ENCODE measurements at places on chromosomes 12 and 14. TPM values are rescaled to one million over a fixed set of nuclear protein-coding genes. Genes with fewer than 3 reads are reported as not detected.

DNA sequence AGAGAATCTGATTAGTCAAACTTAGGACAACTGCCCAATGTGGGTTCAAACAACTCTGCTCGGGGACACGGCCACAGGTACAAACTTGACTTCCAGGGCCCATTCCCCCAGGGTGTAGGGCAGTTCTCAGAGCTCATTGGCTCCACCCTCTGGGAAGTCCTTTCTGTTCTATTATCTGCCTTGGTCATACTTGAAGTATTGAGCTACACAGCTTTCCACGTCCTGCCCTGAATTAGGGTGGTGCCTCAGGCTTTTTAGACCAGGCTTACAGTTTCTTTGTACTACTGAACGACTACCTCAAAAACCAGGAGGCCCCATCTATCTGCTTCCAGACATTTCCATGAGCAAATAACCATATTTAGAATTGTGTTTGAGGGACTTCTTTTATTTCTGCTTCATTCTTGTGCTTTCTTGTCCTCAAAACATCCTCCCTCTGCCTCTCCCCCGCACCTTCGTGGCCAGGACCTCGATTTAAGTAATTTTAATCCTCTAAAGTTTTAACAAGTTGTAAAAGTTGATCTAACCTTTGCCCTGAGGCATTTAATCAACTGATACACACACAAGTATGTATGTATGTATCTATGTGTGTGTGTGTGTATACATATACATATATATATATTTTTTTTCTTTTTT, 281.7 kb upstream of the AMIGO2 start:
- DNase-seq, result no peak

DNA sequence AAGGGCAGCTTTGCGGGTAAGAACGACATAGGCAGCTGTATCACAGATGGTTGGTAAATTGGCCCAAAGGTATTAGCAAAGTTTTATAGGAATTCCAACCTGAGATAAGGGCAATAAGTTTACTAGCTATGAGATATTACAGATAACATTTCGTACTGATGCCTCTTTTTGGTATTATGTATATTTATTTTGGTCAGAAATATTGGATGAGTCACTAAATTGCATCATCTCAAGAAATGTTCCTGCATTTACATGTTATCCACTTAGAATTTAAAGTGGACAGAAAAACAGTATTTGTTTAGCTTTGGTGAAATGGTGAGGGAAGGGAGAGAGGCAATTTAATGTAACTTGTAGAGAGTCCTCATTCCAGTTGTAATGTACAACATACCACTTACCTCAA, 65.1 kb upstream of the PZP start:
- DNase-seq, result no peak

GRCh38 chr14:47102472-47102871, 450.9 kb upstream of the RPL10L start:
- DNase-seq, result no peak

GRCh38 chr12:22856178-22856577, 231.2 kb downstream of the ETNK1 start:
- peak; percentile 15 for DNase-seq

GRCh38 chr14:87158283-87158682, 834.7 kb downstream of the GALC start:
- DNase-seq, result no peak

DNA sequence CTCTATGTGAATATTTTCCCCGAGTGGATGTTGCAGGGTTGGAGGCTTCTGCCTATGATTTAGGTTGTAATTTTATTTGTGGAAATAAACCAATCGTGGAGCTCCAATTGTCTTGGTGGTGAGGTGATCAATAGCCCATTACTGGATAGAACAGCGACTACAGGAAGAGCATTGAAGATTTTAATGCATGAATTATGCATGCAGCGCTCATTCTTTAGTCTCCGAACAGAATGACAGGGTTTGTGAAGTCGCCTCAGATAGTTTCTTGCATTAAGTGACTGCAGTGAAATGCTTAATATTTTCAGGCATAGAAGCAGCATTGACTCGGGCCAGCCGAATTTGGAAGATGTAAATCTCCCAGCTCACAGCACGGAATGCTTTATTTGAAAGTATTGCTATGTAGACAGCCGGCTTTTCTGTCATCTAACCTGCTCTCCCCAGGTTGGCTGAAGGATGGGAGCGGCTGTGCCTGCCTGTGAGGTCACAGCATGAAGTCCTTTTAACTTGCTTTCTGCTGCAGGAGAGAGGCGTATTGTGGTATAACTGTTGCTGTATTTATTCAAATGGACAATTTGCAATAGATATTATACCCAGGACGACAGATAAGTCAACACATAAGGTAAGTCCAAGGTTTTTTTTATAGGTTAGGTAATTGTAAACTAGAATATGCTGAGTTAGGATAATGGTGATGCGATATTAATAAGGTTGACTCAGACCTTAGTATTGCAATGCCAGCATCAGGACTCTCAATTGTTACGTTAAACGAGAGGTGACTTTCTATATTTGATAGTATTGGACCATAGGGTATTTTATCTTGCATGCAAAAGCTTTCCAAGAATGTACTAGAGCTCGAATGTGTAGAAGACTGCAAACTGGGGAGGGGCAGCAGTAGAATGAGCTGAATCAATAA, 135.7 kb downstream of the CNTN1 start:
- no peak for DNase-seq

- DNase-seq, result no peak
Measured at GRCh38 chr12:15206831-15207389, 14.3 kb downstream of the RERG start.

DNA sequence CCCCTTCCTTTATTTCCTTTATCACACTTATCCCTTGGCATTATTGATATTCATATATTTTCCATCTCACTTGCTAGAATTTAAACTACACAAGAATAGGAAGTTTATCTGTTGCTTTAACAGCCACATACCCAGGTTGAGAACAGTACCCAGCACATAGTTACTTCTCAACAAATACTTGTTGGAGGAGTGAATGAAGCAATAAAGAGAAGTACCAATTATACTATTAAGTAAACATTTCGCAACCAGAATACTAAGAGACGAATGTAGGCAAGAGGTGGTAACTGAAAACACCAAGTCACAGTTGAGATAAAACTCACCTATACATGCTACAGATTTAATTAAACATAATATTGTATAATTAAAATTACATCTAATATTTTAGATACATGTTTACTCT, 110.9 kb downstream of the FSCB start:
- DNase-seq, result no peak

DNA sequence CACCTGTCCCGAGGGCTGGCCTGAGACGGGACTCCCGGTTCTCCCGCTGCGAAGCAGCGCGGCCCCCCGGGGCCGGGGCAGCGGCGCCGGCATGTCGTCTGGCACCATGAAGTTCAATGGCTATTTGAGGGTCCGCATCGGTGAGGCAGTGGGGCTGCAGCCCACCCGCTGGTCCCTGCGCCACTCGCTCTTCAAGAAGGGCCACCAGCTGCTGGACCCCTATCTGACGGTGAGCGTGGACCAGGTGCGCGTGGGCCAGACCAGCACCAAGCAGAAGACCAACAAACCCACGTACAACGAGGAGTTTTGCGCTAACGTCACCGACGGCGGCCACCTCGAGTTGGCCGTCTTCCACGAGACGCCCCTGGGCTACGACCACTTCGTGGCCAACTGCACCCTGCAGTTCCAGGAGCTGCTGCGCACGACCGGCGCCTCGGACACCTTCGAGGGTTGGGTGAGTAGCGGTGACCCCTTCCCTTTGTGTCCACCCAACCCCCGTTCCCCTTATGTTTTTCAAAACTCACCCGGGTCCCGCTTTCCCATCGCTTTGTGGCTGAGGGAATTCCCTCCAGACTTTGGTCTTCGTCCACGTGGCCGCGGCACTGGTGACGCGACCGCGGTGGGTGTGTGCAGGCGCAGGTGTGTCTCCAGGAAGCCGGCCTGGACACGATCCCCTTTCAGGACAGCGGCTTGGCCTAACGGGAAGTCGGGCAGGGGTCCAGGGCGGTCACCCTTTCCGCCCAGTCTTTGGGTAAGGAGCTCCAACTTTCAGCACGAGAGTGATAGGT, 826 bp downstream of the PRKCH start:
- peak; percentile 45 for DNase-seq

DNA sequence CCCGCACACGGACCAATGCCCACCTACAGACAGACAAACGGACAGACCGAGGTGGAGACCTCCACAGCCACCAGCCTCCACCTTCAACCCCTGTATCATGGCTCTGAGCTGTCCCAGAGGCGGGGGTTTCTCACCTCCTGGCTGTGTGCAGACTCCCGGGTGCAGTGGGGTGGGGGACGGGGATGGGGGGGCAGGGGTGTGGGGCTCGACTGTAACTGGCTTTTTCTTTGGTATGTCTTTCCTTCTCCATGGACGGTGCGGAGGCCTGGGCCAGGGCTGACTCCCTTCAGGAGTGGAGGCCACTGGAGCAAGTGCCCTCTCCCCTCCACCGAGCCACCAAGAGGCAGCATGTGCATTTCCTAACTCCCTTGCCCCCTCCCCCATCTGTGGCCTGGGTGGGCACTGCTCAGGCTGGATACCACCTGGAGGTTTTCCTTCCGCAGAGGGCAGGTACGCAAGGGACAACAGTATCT, 122.6 kb downstream of the ESRRB start:
- DNase-seq, result no peak

Gene HECTD1
- 184 TPM for polyA plus RNA-seq

Gene IL23A
- polyA plus RNA-seq, result 0.64 TPM

Gene SPTSSA
- 38.8 TPM for polyA plus RNA-seq

Gene TMEM121
- polyA plus RNA-seq, result 8.4 TPM

Gene ZFHX2
- 5.0 TPM for polyA plus RNA-seq

Gene KRT83
- not detected for polyA plus RNA-seq

Gene ZC3H10
- polyA plus RNA-seq, result 6.3 TPM

Gene RNASE7
- polyA plus RNA-seq, result not detected
